Mesenchymal stem cell (in vitro differentiated cells and primary cell): ENCODE measurements at places on chromosomes 3 and 15.
A peak's percentile ranks its signal among the peaks of the same experiment; 100 is the strongest.

DNA sequence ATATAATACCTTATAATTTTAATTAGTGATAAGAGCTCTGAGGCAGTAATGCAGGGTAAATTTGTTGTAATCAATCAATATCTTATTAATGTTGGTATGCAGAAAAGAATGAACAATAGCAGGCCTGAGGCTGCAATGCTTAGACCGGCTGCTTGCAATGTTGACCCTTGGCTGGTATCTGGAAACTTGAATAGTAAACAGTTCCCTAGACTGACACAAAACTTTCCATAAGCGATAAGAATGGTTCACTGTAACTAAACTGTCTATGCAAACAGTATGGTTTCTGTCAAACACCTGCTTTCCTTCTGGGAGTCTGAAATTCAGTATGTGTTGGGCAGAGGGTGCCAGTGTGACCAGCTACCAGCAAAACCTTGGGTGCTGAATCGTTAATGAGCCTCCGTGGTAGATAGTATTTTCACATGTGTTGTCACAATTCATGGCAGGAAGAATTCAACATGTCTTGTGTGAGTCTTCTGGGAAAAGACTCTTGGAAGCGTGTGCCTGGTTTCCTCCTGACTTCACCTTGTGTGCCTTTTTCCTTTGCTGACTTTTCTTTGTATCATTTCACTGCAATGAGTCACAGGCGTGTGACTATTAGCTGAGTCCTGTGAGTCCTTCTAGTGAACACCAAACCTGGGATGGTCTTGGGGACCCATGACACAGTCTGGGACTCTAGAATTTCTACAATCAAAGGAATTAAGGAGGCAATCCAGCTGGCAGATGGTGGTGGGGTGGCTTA is 30.7 kb upstream of the CLRN1 start:
- no peaks in the 10 kb centered on the region for H3K27me3 ChIP-seq
- H3K4me1 ChIP-seq = no peaks in the 10 kb centered on the region
- H3K4me3 ChIP-seq = no peak overlapping the region
- no peaks in the 10 kb centered on the region for H3K36me3 ChIP-seq

- H3K27me3 ChIP-seq = no peaks in the 10 kb centered on the region
- H3K27ac ChIP-seq = no peak overlapping the region
- peaks cover 22% of the 10 kb centered on the region for H3K4me1 ChIP-seq
- no peaks in the 10 kb centered on the region for H3K36me3 ChIP-seq
- peak overlapping the region; percentile 69 for H3K4me3 ChIP-seq
Observed at GRCh38 chr15:67138891-67139855, 73.8 kb downstream of the SMAD3 start.

GRCh38 chr3:16433701-16434151 is 79.8 kb downstream of the RFTN1 start:
- H3K27me3 ChIP-seq = no peaks in the 10 kb centered on the region
- H3K27ac ChIP-seq = no peak overlapping the region
- no peak for DNase-seq
- H3K4me3 ChIP-seq = no peak overlapping the region
- H3K4me1 ChIP-seq = peaks cover 1% of the 10 kb centered on the region

DNA sequence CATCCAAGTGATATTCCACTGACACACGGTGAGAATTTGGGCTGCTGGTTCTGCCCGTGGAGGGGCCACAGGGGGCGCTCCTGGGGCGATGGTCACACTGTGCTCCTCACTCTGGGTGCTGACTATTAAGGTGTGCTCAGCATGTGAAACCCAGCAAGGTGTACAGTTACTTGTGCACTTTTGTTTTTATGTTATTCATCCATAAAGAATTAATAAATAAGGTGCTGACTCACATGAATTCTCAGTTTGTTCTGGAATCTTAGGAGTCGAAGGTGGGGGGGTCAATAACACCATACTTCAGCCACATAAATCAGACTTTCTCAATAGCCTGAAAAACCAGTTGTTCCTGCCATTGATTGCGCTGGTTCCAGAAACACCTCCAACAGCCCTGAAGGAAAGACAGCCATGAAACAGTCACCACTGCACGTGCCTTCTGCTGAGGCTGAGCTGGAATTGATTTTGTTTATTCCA is 53.5 kb upstream of the SPATA12 start:
- DNase-seq = peak; percentile 49
- no peak overlapping the region for H3K4me3 ChIP-seq
- peak overlapping the region; percentile 54 for H3K27ac ChIP-seq
- peaks cover 4% of the 10 kb centered on the region for H3K27me3 ChIP-seq
- H3K4me1 ChIP-seq = peaks cover 11% of the 10 kb centered on the region
- H3K36me3 ChIP-seq = peaks cover 9% of the 10 kb centered on the region
